Smooth muscle cell of trachea (primary cell): ENCODE measurements at places on chromosomes 4 and X. TPM values are rescaled to one million over a fixed set of nuclear protein-coding genes. Genes with fewer than 3 reads are reported as not detected.

IL13RA1 gene
- total RNA-seq, result 56.2 and 65.7 TPM in 2 replicates

STATH gene
- total RNA-seq, result not detected in 2 replicates

PNMA3 gene
- total RNA-seq, result 0.29 and 0.66 TPM in 2 replicates

TEX13B gene
- not detected in 2 replicates for total RNA-seq

GUCY2F gene
- total RNA-seq, result under 0.01 TPM in 1 of 2 replicates, not detected in the other

HPGDS gene
- total RNA-seq, result not detected in 2 replicates

ADGRG4 gene
- total RNA-seq, result under 0.01 TPM in 1 of 2 replicates, not detected in the other

SMAD1 gene
- 45.3 and 47.6 TPM in 2 replicates for total RNA-seq

SLC34A2 gene
- not detected in 2 replicates for total RNA-seq

ARR3 gene
- total RNA-seq, result not detected in 2 replicates

CENPE gene
- total RNA-seq, result 1.7 and 31.0 TPM in 2 replicates

PHF8 gene
- 15.7 and 21.8 TPM in 2 replicates for total RNA-seq

NR0B1 gene
- total RNA-seq, result 0.58 and 4.1 TPM in 2 replicates

LRP2BP gene
- 0.44 and 0.50 TPM in 2 replicates for total RNA-seq
